ENCODE measurements at places on chromosomes 11 and 22. TPM values are rescaled to one million over a fixed set of nuclear protein-coding genes. Genes with fewer than 3 reads are reported as not detected.

SLC22A8 gene
- not detected for total RNA-seq

PLCB3 gene
- total RNA-seq, result 26.9 TPM

OR6A2 gene
- 0.72 TPM for total RNA-seq

OR5B21 gene
- total RNA-seq, result not detected

NXPE4 gene
- total RNA-seq, result not detected

RFPL3 gene
- total RNA-seq, result not detected

NCAM1 gene
- total RNA-seq, result not detected

SCUBE2 gene
- 0.72 TPM for total RNA-seq

SPTY2D1 gene
- total RNA-seq, result 35.8 TPM

KCNJ1 gene
- total RNA-seq, result not detected

MDK gene
- 23.1 TPM for total RNA-seq

TPBGL gene
- not detected for total RNA-seq

OR5P2 gene
- 0.28 TPM for total RNA-seq

NOX4 gene
- 10.8 TPM for total RNA-seq

APOBEC3A gene
- total RNA-seq, result not detected

TRIM64 gene
- not detected for total RNA-seq

NUP98 gene
- 145 TPM for total RNA-seq

OR51B2 gene
- not detected for total RNA-seq

NTM gene
- total RNA-seq, result 17.8 TPM

NXF1 gene
- 27.5 TPM for total RNA-seq

EXPH5 gene
- 0.56 TPM for total RNA-seq

OR52E8 gene
- total RNA-seq, result not detected

ARHGAP20 gene
- 2.8 TPM for total RNA-seq

LRRC4C gene
- total RNA-seq, result under 0.01 TPM

OR52A1 gene
- not detected for total RNA-seq

RIBC2 gene
- total RNA-seq, result 0.28 TPM

OR2D3 gene
- not detected for total RNA-seq

MMP1 gene
- 245 TPM for total RNA-seq

GAL gene
- total RNA-seq, result not detected

MIAT gene
- total RNA-seq, result 0.54 TPM

RIMBP3C gene
- 0.36 TPM for total RNA-seq

BCO2 gene
- total RNA-seq, result 0.83 TPM

SLC22A9 gene
- not detected for total RNA-seq

TMA7B gene
- not detected for total RNA-seq

C11orf16 gene
- total RNA-seq, result not detected

SEC14L6 gene
- not detected for total RNA-seq

MTA2 gene
- 136 TPM for total RNA-seq

SLC1A2 gene
- 0.56 TPM for total RNA-seq

TSSK2 gene
- total RNA-seq, result not detected

ARAP1 gene
- 38.0 TPM for total RNA-seq

MEI1 gene
- total RNA-seq, result 1.1 TPM

P2RY6 gene
- total RNA-seq, result under 0.01 TPM

MOGAT2 gene
- not detected for total RNA-seq

OR52I2 gene
- not detected for total RNA-seq

PKDREJ gene
- not detected for total RNA-seq

CRYBB1 gene
- not detected for total RNA-seq

OR1S1 gene
- total RNA-seq, result not detected

ANKRD42 gene
- 5.6 TPM for total RNA-seq

OR52H1 gene
- total RNA-seq, result 0.28 TPM

CCDC188 gene
- not detected for total RNA-seq

NAA40 gene
- total RNA-seq, result 15.2 TPM

PLEKHA7 gene
- not detected for total RNA-seq

All from IMR-90 (cell line).